ENCODE measurements at places on chromosomes 4 and X.

DNA sequence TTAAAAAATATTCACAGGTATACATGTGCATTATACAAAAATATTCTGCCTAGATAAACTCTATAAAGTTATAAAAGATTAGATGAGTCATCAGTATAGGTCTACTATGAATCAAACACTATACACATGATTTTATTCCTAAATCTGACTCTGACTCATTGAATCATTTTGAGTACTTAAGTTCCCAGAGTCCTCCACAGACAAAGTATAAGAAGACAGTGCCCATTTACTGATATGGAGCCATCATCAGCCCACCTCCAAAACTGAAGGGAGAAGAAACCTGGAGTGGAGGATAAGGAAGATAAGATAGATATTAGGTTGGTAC lies 28.7 kb upstream of the ANTXR2 start:
- DNase-seq, result no peak

GRCh38 chr4:128722911-128723310 lies 86.6 kb upstream of the JADE1 start:
- no peak for DNase-seq

DNA sequence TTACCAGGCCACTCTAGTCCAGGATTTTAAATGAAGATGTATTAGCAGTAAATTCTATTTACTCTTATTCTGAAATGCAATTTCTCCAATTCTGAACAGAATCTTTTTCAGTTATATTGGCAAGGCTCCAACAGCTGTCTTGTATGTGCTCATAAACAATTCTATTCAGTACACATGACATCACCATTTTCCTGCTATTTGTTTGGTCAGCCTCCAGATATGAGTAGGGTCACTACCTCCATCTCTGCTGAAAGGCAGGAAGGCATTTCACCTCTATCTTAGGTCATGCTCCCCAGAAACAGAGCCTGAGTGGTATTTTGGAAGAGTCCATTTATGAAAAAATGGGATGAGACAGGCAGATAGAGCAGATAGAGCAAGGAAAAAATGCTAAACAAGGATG lies 151.1 kb upstream of the ADGRL3 start:
- no peak for DNase-seq

- DNase-seq, result no peak
These were observed 4.0 kb downstream of the MRFAP1L1 start for GRCh38 chr4:6705646-6706045.

GRCh38 chrX:55098691-55099090 lies 9.9 kb downstream of the PAGE2 start:
- DNase-seq, result no peak

All from central memory CD4-positive, alpha-beta T cell (primary cell).